ENCODE measurements at places on chromosomes 2 and 18.
A peak's percentile ranks its signal among the peaks of the same experiment; 100 is the strongest.

GRCh38 chr2:80499095-80499494 is 194.5 kb upstream of the LRRTM1 start:
- no peak for DNase-seq
- no peaks in the 10 kb centered on the region for H3K4me1 ChIP-seq
- no peak overlapping the region for H3K27ac ChIP-seq
- no peaks in the 10 kb centered on the region for H3K27me3 ChIP-seq
- H3K4me3 ChIP-seq, result no peak overlapping the region
- H3K36me3 ChIP-seq, result no peaks in the 10 kb centered on the region

DNA sequence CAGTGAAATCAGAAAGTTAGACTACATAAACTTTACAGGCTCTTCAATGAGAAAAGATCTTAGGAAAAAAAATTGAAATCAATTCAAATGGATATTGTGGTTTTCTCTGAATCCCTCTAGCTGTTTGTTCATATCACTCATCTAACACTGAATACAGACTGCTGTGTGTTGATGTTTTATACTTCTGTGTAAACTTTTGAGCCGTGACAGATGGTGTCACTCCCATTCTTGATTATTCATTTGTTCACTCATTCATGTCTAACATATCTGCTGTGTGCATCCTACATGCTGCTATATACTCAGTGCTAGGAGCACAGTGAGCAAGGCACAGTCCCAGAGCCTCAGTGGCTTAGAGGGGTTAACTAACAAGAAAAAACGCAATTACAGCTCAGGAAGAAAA is 12.6 kb downstream of the KLHL23 start:
- no peaks in the 10 kb centered on the region for H3K27me3 ChIP-seq
- H3K36me3 ChIP-seq, result no peaks in the 10 kb centered on the region
- no peaks in the 10 kb centered on the region for H3K4me1 ChIP-seq
- DNase-seq, result no peak
- no peak overlapping the region for H3K4me3 ChIP-seq

DNA sequence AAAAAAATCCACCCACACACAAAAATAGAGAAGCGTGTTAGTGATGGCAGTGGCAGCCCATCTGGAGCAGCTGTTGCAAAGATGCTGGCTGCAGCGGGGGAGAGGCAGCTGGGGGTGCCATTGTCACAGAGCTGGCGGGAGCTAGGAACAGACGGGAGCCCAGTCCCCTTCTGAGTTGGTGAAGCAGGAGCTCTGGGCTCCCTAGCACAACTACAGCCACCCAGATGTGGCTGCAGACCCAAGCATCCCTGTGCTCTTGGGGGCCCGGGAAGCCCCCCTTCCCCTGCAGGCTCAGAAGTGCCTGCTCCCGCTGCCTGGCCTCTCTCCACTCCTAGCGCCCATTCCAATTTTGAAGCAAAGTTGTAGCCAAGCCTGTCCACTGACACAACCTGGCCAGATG is 366.6 kb upstream of the MC4R start:
- no peaks in the 10 kb centered on the region for H3K27me3 ChIP-seq
- no peaks in the 10 kb centered on the region for H3K36me3 ChIP-seq
- no peak for DNase-seq
- no peak overlapping the region for H3K27ac ChIP-seq

DNA sequence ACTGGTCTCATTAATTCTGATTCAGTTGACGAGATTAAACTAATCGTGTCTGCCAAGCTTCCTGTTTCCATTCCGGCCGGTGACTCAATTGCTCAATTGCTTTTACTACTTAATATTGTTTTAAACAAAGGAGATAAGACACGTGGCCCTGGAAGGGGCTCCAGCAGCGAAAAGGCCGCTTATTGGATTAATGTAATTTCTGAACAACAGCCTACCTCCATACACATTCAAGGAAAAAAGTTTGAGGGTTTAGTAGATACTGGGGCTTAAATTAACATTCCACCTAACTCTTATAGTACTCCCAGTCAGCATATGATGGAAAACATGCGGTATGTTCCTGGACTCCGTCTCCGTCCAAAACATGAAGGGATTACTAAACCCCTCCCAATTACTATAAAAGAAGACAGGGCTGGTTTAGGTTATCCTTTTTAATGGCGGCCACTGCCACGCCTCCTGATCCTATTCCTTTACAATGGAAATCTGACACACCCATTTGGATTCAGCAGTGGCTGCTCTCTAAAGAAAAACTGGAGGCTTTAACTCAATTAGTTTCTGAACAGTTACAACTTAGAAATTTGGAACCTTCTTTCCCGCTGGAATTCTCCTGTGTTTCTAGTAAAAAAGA is 27.1 kb downstream of the VPS54 start:
- no peaks in the 10 kb centered on the region for H3K27me3 ChIP-seq
- H3K4me1 ChIP-seq, result no peaks in the 10 kb centered on the region
- no peaks in the 10 kb centered on the region for H3K36me3 ChIP-seq
- H3K4me3 ChIP-seq, result no peak overlapping the region

DNA sequence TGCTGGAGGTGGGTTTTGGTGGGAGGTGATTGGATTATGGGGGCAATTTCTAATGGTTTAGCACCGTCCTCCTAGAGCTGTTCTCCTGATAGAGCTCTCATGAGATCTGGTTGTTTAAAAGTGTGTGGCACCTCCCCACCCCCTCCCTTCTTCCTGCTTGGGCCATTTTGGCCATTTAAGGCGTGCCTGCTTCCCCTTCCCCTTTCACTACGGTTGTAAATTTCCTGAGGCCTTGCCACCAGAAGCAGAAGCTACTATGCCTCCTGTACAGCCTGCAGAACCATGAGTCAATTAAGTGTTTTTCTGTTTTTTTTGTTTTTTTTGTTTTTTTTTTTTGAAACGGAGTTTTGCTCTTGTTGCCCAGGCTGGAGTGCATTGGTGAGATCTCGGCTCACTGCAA is 335.7 kb upstream of the HS6ST1 start:
- no peak for DNase-seq
- H3K27me3 ChIP-seq, result no peaks in the 10 kb centered on the region
- no peak overlapping the region for H3K4me3 ChIP-seq
- no peak overlapping the region for H3K27ac ChIP-seq

GRCh38 chr2:228543117-228543516 is 361.6 kb upstream of the SPHKAP start:
- no peak overlapping the region for H3K4me3 ChIP-seq
- no peaks in the 10 kb centered on the region for H3K36me3 ChIP-seq
- H3K27ac ChIP-seq, result no peak overlapping the region
- H3K27me3 ChIP-seq, result no peaks in the 10 kb centered on the region
- DNase-seq, result no peak
- H3K4me1 ChIP-seq, result no peaks in the 10 kb centered on the region

DNA sequence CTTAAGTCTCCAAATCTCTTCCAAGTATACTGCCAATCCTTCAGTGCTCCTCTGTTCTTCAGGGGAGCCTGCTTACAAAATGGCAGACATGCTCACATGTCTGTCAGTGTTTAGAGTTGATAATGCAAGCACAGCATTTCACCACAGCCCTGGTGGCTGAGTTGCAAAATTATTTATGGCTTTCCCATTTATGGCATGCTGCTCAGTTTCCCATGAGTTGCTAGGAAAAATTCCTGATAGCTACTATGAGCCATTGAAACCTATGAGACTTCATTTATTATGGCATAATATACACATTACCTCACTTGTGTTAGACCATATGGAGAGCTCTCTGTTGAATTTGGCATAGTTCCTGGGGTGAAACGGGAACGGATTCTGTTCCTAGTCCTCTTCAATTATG is 448.7 kb upstream of the TCF4 start:
- H3K27me3 ChIP-seq, result no peaks in the 10 kb centered on the region
- no peak overlapping the region for H3K27ac ChIP-seq
- no peak overlapping the region for H3K4me3 ChIP-seq
- no peak for DNase-seq
- no peaks in the 10 kb centered on the region for H3K36me3 ChIP-seq
- H3K4me1 ChIP-seq, result no peaks in the 10 kb centered on the region

DNA sequence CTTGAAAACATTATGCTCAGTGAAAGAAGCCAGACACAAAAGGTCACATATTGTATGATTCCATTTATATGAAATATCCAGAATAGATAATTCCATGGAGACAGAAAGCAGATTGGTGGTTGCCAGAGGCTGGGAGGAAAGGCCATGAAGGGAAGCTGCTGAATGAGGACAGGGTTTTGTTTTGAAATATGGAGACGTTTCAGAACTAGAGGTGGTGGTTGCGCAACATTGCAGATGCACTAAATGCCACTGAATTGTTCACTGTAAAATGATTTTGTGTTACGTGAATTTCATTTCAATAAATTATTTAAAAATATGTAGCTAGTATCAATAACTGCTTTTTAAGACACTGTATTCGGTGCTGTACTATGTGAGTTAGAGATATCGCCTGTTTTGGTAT is 101.7 kb upstream of the ZNF236 start:
- peak overlapping the region; percentile 27 for H3K4me3 ChIP-seq
- no peaks in the 10 kb centered on the region for H3K36me3 ChIP-seq
- peaks cover 40% of the 10 kb centered on the region for H3K4me1 ChIP-seq
- no peaks in the 10 kb centered on the region for H3K27me3 ChIP-seq
- no peak overlapping the region for H3K27ac ChIP-seq
- no peak for DNase-seq

- H3K27me3 ChIP-seq, result no peaks in the 10 kb centered on the region
- H3K36me3 ChIP-seq, result no peaks in the 10 kb centered on the region
- no peaks in the 10 kb centered on the region for H3K4me1 ChIP-seq
- H3K4me3 ChIP-seq, result no peak overlapping the region
These were observed 39.9 kb downstream of the SCN7A start for GRCh38 chr2:166454006-166454595.

- DNase-seq, result no peak
- no peaks in the 10 kb centered on the region for H3K27me3 ChIP-seq
- H3K27ac ChIP-seq, result no peak overlapping the region
- H3K36me3 ChIP-seq, result no peaks in the 10 kb centered on the region
- no peak overlapping the region for H3K4me3 ChIP-seq
These were observed 93.7 kb upstream of the WDR75 start for GRCh38 chr2:189347540-189347939.

DNA sequence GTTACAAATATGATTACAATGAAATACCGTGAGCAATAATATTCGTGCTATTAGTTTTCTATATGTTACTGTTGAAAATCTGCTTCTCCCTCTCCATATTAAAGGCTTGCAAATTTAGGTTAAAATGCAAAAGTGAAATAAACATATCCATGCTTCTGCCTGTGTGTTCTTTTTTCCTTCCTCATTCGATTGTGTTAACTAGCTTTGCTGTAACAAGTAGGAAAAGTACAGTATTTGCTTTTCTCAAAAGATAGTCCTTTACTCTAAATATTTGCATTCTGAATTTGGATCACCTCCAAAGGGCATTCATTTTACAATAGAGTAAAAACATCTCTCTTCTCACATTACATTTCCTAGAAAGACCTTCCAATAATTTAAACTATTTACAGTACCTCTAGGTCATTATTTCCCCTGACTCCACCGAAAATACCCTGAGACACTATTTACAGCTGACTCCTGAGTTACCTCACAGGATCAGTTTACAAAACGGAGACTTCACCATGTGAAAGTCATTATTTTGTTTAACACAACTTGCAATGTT is 835.0 kb upstream of the FANCL start:
- no peaks in the 10 kb centered on the region for H3K4me1 ChIP-seq
- H3K4me3 ChIP-seq, result no peak overlapping the region
- H3K27ac ChIP-seq, result no peak overlapping the region

DNA sequence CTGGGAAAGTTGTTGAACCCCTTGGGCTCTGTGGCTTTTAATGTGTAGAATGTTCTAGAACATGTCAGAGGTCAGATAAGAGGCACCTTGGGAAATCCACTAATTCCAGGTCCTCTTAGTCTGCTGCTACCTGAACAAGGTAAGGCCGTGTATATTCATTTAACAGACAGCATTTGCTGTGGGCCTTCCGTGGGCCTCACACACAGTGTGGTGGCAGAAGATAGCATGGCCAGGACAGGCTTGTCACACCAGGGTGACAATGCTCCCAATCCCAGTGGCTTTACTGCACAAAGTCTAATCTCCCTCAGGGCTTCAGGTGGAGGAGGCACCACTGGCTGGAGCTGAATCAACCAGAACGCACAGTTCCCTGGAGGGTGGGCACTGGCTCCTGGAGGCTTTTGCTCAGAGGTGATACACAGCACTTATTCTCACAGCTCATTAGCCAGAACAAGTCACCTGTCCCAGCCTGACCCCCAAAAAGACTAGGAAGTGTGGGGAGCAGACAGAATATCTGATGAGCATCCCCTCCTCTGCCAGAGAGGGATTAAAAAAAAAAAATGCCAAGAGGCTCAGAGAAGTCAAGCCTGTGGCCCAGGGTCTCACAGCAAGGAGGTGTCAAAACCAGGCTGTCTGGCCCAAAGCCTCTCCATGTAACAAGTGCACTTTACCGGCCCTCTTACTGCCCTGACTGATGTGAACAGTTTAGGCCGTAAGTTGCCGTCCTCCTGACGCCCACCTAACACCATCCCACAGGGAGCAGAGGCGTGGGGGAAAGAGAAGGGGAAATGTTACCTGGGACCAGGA is 216.9 kb upstream of the RAB6C start:
- no peak overlapping the region for H3K4me3 ChIP-seq

All from effector memory CD4-positive, alpha-beta T cell (primary cell).